Memory B cell (primary cell): ENCODE measurements at places on chromosomes 13 and 19.
A peak's percentile ranks its signal among the peaks of the same experiment; 100 is the strongest.

DNA sequence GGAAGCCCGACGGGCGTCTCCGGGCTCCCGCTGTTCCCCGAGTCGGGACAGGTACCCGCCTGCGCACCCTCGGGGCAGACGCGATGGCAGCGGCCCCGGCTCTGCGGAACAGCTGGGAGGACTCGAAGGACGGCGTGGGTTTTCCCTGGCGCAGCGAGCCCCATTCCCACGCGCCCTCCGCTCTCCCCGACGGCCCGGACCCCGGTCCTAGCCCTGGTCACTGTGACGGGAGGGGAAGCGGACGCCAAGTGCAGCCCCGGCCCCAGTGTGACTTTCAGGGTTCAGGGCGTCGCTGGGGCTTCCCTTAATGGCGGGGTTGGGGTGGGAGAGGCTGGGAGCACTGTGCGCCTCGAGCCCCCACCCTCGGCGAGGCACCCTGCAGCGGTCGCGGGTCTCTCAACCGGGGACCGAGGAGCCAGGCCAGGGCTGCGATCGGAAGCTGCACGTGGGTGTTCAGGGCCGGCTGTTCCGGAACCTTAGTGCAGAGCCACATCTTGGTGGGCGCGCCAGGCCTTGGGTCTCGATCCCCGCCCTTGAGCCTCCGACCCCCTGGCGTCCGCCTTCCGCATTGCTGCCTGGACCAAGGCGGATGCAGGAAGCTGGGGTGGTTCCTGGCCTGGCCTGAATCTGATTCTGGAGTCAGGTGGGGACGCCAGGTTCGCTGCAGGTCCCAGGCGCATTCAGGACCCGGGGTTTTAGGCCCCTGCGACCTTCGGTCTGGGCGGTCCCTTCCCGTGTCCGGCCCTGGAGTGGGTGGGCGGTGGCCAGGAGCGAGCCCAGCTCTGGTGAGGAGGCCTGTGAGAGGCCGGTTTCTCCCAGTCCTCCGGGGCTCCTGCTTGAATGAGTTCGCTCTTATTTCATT, 3.5 kb downstream of the LGALS7B start:
- DNase-seq, result peak; percentile 31

- no peak for DNase-seq
These were observed 12.0 kb downstream of the LPAR6 start for GRCh38 chr13:48400850-48401291.

GRCh38 chr19:50705422-50706019, 14.1 kb downstream of the SHANK1 start:
- no peak for DNase-seq

- no peak for DNase-seq
These were observed 101.5 kb downstream of the HSPH1 start for GRCh38 chr13:31060220-31060619.

DNA sequence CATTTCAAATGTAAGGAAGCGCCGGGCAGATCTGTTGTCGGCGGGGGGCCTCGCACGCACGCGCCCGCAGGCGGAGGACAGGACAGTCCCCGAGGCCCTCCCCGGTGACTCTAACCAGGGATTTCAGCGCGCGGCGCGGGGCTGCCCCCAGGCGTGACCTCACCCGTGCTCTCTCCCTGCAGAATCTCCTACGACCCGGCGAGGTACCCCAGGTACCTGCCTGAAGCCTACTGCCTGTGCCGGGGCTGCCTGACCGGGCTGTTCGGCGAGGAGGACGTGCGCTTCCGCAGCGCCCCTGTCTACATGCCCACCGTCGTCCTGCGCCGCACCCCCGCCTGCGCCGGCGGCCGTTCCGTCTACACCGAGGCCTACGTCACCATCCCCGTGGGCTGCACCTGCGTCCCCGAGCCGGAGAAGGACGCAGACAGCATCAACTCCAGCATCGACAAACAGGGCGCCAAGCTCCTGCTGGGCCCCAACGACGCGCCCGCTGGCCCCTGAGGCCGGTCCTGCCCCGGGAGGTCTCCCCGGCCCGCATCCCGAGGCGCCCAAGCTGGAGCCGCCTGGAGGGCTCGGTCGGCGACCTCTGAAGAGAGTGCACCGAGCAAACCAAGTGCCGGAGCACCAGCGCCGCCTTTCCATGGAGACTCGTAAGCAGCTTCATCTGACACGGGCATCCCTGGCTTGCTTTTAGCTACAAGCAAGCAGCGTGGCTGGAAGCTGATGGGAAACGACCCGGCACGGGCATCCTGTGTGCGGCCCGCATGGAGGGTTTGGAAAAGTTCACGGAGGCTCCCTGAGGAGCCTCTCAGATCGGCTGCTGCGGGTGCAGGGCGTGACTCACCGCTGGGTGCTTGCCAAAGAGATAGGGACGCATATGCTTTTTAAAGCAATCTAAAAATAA, 18.2 kb downstream of the IL17D start:
- DNase-seq, result no peak
